WTC11 (cell line): ENCODE measurements at places on chromosomes 2 and 18. TPM values are rescaled to one million over a fixed set of nuclear protein-coding genes. Genes with fewer than 3 reads are reported as not detected.

Gene CCDC148
- 1.7 to 2.1 TPM (median 1.9 TPM) in 3 replicates for total RNA-seq

Gene C2orf80
- total RNA-seq, result 0.39 to 0.96 TPM (median 0.87 TPM) in 3 replicates

Gene ZEB2
- total RNA-seq, result 0.42 to 0.85 TPM (median 0.46 TPM) in 3 replicates

Gene OSBPL1A
- 53.1 to 55.1 TPM (median 54.4 TPM) in 3 replicates for total RNA-seq

Gene SLC23A3
- 0.41 to 0.59 TPM (median 0.55 TPM) in 3 replicates for total RNA-seq

Gene FAM237A
- not detected in 3 replicates for total RNA-seq

Gene GULP1
- 75.1 to 82.1 TPM (median 80.5 TPM) in 3 replicates for total RNA-seq

Gene KCNE4
- total RNA-seq, result 0.04 TPM in 1 of 3 replicates, not detected in the others

Gene HOXD11
- total RNA-seq, result not detected in 3 replicates

Gene CYP20A1
- 13.5 to 17.4 TPM (median 15.5 TPM) in 3 replicates for total RNA-seq

Gene HOXD1
- total RNA-seq, result 0.14 to 0.22 TPM in 2 of 3 replicates, not detected in the other

Gene G6PC2
- not detected in 3 replicates for total RNA-seq

Gene COL3A1
- 0.61 to 2.1 TPM (median 0.76 TPM) in 3 replicates for total RNA-seq

Gene NTSR2
- 0.16 TPM in 1 of 3 replicates, not detected in the others for total RNA-seq

Gene NEU2
- total RNA-seq, result not detected in 3 replicates

Gene DNAJC5G
- 0.18 to 0.44 TPM (median 0.34 TPM) in 3 replicates for total RNA-seq

Gene IGFBP5
- total RNA-seq, result 5.3 to 12.5 TPM (median 6.4 TPM) in 3 replicates

Gene CCDC141
- total RNA-seq, result 8.5 to 10.2 TPM (median 8.8 TPM) in 3 replicates

Gene AGXT
- total RNA-seq, result 0.16 to 0.37 TPM (median 0.24 TPM) in 3 replicates

Gene REG3G
- 0.20 to 0.39 TPM (median 0.30 TPM) in 3 replicates for total RNA-seq

Gene THUMPD2
- 13.6 to 19.6 TPM (median 14.7 TPM) in 3 replicates for total RNA-seq

Gene CCDC68
- 0.23 to 0.92 TPM (median 0.55 TPM) in 3 replicates for total RNA-seq

Gene PSTPIP2
- total RNA-seq, result 1.9 to 2.5 TPM (median 1.9 TPM) in 3 replicates

Gene ALPP
- 0.14 to 0.20 TPM (median 0.14 TPM) in 3 replicates for total RNA-seq

Gene CAPN14
- total RNA-seq, result 0.11 to 0.37 TPM (median 0.11 TPM) in 3 replicates

Gene FIGN
- 19.4 to 23.8 TPM (median 23.1 TPM) in 3 replicates for total RNA-seq

Gene GREB1
- 31.9 to 35.7 TPM (median 34.4 TPM) in 3 replicates for total RNA-seq

Gene CDH20
- total RNA-seq, result 0.16 to 0.39 TPM (median 0.16 TPM) in 3 replicates

Gene MAL
- 0.22 to 0.39 TPM in 2 of 3 replicates, not detected in the other for total RNA-seq

Gene SH3YL1
- total RNA-seq, result 26.4 to 34.4 TPM (median 31.3 TPM) in 3 replicates

Gene DPY30
- 116 to 136 TPM (median 135 TPM) in 3 replicates for total RNA-seq

Gene SFT2D3
- total RNA-seq, result 9.2 to 10.5 TPM (median 9.8 TPM) in 3 replicates

Gene ERICH2
- 1.1 to 1.6 TPM (median 1.1 TPM) in 3 replicates for total RNA-seq

Gene FAM228A
- total RNA-seq, result 0.09 to 0.25 TPM in 2 of 3 replicates, not detected in the other

Gene SIX3
- total RNA-seq, result 6.2 to 13.2 TPM (median 6.6 TPM) in 3 replicates

Gene DNAJC27
- 3.8 to 5.4 TPM (median 5.0 TPM) in 3 replicates for total RNA-seq

Gene LOXL3
- total RNA-seq, result 21.1 to 27.2 TPM (median 23.9 TPM) in 3 replicates

Gene NPAS2
- total RNA-seq, result 1.9 to 3.7 TPM (median 2.6 TPM) in 3 replicates

Gene RNF25
- 20.3 to 25.1 TPM (median 23.9 TPM) in 3 replicates for total RNA-seq

Gene TMEM178A
- 13.6 to 14.5 TPM (median 14.1 TPM) in 3 replicates for total RNA-seq

Gene CD207
- not detected in 3 replicates for total RNA-seq

Gene PSD4
- total RNA-seq, result 1.5 to 2.7 TPM (median 2.3 TPM) in 3 replicates

Gene ESPNL
- 1.1 to 1.4 TPM (median 1.1 TPM) in 3 replicates for total RNA-seq

Gene TEKT4
- 0.18 TPM in 1 of 3 replicates, not detected in the others for total RNA-seq

Gene FLACC1
- total RNA-seq, result 0.17 to 0.62 TPM (median 0.23 TPM) in 3 replicates

Gene LHCGR
- total RNA-seq, result 0.21 to 0.34 TPM (median 0.31 TPM) in 3 replicates

Gene BOLL
- total RNA-seq, result 0.13 to 0.14 TPM in 2 of 3 replicates, not detected in the other

Gene NOL4
- total RNA-seq, result 0.57 to 1.4 TPM (median 1.2 TPM) in 3 replicates

Gene TGFA
- 2.5 to 3.0 TPM (median 2.7 TPM) in 3 replicates for total RNA-seq

Gene ODC1
- 42.3 to 46.6 TPM (median 42.8 TPM) in 3 replicates for total RNA-seq

Gene CYP1B1
- 2.9 to 4.2 TPM (median 4.1 TPM) in 3 replicates for total RNA-seq

Gene NEB
- total RNA-seq, result 1.7 to 2.1 TPM (median 1.9 TPM) in 3 replicates

Gene FBXO36
- total RNA-seq, result 4.0 to 5.3 TPM (median 4.6 TPM) in 3 replicates

Gene UGT1A9
- not detected in 3 replicates for total RNA-seq

Gene MYO3B
- 0.44 to 0.62 TPM (median 0.50 TPM) in 3 replicates for total RNA-seq

Gene POTEC
- not detected in 3 replicates for total RNA-seq

Gene CFAP65
- total RNA-seq, result 0.44 to 1.0 TPM (median 0.48 TPM) in 3 replicates

Gene TMEM37
- 7.6 to 9.6 TPM (median 8.5 TPM) in 3 replicates for total RNA-seq
